ENCODE measurements at places on chromosomes 6 and 20. TPM values are rescaled to one million over a fixed set of nuclear protein-coding genes. Genes with fewer than 3 reads are reported as not detected.

CSNK2A1 gene
- 73.5 TPM for total RNA-seq

DNA sequence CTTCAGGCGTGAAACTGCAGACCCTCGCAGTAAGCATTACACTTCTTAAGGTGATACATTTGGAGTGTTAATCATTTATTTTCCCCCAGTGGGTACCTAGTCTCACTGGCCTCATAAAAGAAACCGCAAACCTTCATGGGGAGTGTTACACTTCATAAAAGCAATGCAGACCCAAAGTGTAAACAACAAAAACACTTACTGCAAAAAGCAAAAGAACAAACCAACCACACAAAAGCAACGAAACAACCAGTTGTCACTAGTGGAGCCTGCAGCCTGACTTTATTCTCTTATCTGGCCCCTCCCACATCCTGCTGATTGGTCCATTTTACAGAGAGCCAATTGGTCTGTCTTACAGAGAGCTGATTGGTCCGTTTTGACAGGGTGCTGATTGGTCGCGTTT, 23.8 kb downstream of the LY86 start:
- no peak for DNase-seq

GRCh38 chr6:151323791-151324487, 67.4 kb downstream of the ZBTB2 start:
- peak; percentile 89 for DNase-seq

GRCh38 chr20:34305333-34306230, 2.4 kb upstream of the AHCY start:
- DNase-seq = peak; percentile 36

Data from aorta (tissue), 5 donors.